ENCODE measurements at places on chromosomes 4 and X.

DNA sequence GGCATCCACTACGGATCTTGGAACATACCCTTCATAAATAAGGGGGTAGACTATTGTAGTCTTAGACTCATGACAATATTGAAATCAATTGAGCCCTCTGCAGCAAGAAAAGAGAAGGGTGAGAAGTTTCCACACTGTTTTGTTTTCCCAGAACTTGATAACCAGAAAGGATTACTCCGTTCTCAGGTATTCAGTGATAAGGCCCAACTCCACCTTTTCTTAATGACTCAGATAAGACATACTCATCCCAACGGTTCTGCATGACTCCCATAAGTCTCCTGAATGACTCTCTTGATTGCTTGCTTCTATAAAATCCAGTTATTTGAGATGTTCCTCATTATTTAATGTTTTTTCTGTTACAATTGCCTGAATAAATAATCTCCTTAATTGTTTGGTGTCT, 111.7 kb downstream of the PABPC4L start:
- no peak for DNase-seq

GRCh38 chrX:11781734-11782370, 23.8 kb downstream of the MSL3 start:
- no peak for DNase-seq

DNA sequence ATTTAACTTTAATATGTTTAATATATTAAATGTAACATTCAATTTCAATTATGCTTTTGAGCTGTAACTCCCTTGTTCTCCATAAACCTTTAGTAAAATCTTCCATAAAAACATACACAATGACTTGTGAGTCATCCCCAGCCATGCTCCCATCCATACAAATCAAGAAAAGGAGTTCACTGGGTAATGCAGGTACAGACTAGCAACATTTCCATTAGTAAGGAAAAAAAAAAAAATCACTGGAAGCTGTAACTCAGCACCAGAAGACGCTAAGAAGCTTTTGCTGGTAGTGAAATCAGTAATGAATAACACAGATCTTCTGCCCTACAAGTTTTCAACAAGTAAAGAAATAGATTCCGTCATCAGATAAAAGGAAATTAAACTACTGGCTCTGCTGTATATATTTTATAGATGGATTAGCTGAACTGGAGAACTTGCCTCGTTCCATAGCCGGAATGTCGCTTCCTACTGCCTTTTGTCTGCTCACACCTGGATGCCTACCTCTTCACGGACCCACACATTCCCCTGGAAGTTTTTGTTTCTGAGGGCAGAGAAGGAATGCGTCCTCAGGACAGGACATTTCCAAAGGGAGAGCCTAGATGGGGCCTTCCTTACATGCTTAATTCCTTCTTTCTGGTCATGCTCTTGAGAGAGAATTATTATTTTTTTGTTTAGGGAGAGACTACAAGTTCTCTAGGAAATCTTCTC, 298.4 kb upstream of the ANKRD50 start:
- DNase-seq: no peak

- DNase-seq: no peak
Measured at GRCh38 chr4:77615153-77615552, 9.5 kb downstream of the CXCL13 start.

- DNase-seq: no peak
Measured at GRCh38 chr4:138234248-138234647, 7.9 kb downstream of the SLC7A11 start.

DNA sequence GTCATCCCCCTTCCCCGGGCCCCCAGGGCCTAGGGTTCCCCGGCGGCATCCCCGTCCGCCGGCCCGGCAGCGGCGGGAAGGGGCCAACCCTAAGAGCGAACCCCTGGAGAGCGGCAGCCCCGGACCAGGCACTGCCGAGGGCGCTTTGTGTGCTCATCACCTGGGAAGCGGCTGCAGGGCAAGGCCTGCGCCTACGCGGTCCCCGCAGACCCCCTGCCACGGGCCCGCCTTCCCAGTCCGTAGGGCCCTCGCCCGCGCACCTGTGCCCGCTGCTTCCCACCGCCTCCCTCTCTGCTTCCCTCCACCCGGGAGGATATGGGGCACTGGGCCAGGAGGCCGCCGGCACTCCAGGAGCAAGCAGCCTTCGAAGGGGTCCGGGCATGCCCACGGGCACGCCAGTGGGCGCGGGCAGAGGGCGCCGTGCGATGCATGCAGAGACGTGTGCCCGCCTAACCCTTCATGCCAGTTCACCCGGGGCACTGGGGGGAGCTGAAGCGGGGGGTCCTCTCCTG, 2.6 kb downstream of the FLNA start:
- no peak for DNase-seq

- no peak for DNase-seq
Measured at GRCh38 chr4:41297832-41298231, 41.1 kb downstream of the UCHL1 start.

DNA sequence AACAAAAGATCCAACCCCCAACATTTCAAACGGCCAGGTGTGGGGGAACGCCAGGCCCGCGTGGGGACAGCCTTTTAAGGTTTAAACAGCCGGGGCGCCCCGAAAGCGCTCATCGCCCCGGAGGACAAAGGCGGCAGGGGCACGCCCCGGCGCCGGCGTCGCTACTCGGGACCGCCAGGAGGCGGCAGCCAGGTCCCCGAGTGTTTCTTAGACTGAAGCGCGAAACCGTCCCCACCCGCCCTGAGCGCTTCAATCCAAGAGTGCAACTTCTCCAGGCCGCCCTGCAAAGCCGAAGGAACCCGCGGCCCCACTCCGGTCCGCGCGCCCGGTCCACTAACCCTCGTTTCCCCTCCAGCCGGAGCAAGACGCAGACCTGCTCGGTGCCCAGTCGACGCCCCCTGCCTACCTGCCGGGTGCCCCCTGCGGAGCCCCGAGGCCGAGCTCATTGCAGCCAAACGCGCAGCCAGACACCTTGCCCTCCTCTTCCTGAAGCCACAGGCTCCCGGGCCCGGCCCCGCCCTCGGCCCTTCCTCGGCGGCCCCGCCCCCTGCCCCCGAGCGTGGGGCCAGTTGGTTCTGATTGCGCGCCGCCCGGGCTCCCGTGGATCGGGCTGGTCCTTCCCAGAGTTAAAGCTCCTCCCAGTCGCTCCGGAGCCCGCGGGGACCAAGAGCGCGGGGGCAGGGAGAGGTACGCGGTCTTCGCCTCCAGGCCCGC, at the start of gene CASP6:
Gene CASP6 (minus strand): TSS at position 496 of the 714 bp plus-strand sequence. CDS start 50 bp downstream, at position 446.
- DNase-seq: peak; percentile 68

GRCh38 chrX:45485719-45486118, 285.0 kb upstream of the DIPK2B start:
- DNase-seq: no peak

- no peak for DNase-seq
Measured at GRCh38 chrX:27917713-27918500, 63.3 kb downstream of the DCAF8L1 start.

DNA sequence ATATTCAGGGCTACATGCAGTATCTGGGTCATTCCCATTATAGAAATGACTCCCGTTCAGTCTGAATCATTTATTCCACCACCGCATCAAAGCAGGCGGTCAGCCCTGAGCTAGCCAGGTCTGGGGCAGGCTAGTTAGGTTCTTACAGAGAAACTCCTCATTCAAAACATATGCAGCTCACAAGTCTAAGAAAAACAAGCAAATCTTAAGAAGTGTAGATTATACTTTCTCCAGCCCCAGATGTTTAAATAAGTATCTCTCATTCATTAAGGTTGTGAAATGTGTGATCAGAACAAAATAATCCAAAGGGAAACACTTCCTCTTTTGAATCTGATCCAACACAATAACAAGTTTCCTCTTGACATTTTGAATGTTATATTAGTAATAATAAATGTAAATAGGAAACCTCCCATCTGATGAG, 441.9 kb downstream of the INPP4B start:
- no peak for DNase-seq

GRCh38 chr4:83115000-83115399, 471 bp upstream of the PLAC8 start:
- DNase-seq: no peak

DNA sequence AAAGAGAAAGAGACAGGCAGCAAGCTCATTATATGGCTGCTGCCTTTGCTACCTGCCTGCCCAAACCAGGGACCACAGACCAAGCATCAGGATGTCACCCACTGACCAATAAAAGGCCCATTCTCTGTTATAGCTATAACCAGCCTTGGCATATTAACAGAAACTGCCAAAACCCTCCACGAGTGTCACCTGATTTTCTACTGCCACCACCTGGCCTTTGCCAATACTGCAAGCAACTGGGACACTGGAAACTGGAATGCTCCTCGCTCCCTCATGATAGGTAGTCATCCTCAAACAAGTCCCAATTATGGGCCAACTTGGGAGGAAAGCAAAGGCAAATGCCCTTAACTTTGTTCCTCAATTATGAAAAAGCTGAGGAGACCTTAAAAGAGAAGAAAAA, 76.0 kb downstream of the SPIN4 start:
- no peak for DNase-seq

DNA sequence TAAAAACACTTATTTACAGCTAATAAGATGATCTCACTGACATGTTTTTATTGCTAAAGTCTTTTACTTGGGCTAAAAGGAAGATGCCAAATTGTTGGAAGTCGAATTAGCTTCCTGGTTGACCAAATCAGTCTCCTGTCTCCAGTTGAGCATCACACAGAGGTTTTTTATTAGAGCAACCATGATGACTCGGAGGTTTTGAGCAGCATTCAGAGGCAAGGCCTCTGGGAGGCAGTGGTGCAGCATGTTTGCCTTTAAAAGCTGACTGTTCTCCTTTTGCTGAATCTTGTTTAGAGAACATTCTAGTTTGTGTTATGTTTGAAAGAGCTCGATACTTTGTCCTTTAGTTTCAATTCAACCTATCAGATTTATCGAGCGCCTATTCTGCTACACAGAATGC, 2.1 kb downstream of the UCHL1 start:
- no peak for DNase-seq

DNA sequence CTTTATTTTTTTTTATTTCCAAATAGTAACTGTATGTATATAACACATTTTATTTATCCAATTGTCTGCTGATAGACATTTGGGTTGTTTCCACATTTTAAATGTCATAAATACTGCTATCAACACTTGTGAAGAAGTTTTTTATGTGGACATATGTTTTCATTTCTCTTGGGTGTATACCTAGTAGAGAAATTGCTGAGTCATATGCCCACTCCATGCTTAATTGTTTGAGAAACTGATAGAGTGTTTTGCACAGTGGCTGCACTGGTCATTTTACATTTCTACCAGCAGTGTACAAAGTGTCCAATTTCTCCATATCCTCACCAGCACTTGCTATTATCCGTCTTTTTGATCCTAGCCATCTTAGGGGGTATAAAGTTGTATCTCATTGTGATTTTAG, 567.8 kb downstream of the GBA3 start:
- DNase-seq: no peak

GRCh38 chrX:28058901-28059300, 77.7 kb upstream of the DCAF8L1 start:
- no peak for DNase-seq

DNA sequence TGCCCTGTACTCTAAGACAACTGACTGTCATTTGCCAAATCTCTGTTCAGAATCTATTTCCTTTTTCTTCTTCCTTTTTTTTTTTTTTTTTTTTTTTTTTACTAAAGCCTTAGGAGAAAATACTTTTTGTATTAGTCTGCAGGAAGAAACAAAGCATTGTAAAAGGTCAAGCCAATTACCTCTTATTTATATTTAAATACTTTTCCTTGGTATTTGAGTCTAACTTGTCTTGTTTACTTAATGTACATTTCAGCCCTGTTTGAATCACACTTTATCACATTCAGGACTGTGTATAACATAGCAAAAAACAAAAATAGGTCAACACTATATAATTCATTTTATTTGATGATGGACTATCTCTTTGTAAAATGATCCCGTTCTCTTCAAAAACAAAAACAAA, 262.2 kb downstream of the RPA4 start:
- DNase-seq: no peak

DNA sequence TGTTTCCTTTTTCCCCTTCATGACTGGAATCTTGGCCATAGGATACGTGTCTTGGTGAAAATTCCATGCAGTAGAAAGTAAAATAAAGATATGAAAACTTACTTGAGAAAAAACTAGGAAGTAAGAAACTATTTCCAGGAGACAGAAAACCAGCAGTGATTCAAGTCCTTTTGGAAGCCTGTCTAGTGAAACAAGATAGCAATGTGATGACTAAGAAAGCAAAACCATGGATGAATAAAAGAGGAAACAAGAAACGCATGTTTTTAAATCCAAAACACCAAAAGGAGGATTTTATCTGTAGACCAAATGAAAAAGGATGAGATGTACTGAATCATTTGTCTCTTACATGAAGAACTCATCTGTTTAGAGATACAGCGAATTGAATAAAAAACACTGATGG, 1430.0 kb downstream of the ARAP2 start:
- DNase-seq: no peak

DNA sequence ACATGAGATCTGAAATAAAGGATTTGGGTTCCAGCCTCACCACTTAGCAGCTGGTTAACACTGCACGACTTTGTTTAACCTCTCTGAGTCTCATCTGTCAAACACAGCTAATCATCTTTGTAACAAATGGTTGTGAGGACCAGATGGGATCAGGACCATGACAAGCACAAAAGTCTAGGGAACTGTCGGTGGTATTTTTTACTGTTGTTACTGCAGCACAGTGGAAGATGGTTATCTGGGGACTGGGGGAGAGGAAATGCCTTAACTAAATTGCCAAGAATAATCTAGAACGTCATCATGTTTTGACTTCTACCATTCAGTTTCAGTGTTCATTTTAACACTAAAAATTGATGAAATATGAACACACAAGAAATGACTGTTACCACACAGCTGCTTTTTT, 99.5 kb downstream of the ADGRA3 start:
- no peak for DNase-seq

DNA sequence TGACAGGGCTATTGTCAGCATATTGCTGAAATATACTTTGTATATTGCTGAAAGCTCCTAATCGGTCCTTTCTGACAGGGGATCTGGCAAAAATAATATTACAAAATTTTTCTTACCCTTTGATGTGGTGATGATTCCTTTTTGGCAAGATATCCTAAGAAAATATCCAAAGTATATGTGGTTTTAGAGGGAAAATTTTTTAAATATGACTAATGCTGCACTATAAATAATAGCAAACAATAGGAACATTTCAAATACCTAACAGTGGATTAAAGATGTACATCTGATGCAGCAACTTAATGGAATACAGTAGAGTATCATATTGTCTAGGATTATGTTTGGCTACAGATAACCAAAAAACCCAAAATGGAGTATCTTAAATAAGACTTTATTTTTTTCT, 49.6 kb downstream of the RRAGB start:
- DNase-seq: no peak

GRCh38 chr4:131251321-131251720, 1897.8 kb upstream of the PCDH10 start:
- DNase-seq: no peak

GRCh38 chr4:77197831-77198230, 40.8 kb downstream of the CCNG2 start:
- no peak for DNase-seq

- peak; percentile 15 for DNase-seq
Measured at GRCh38 chr4:150782311-150782710, 200.4 kb downstream of the MAB21L2 start.

DNA sequence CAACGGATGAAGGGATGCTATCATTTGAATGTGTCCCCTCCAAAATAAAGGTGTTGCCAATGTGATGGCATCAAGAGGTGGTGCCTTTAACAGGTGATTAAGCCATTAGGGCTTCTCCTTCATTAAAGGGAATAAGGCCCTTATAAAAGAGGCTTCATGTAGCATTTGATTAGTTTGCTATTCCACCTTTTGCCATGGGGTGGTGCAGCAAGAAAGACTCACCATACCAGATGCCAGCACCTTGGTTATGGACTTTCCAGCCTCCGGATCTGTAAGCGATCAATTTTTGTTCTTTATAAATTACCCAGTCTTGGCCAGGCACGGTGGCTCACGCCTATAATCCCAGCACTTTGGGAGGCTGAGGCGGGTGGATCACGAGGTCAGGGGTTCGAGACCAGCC, 7.9 kb upstream of the SLC25A43 start:
- DNase-seq: no peak

Data from left renal pelvis (tissue), 4 donors.